Esophagus squamous epithelium (tissue), 5 donors: ENCODE measurements at places on chromosomes 7 and 10. TPM values are rescaled to one million over a fixed set of nuclear protein-coding genes. Genes with fewer than 3 reads are reported as not detected.

Gene PLXDC2
- 43.1 TPM for total RNA-seq

Gene CYP2C8
- total RNA-seq, result not detected

Gene TCAF2
- 14.4 TPM for total RNA-seq

Gene IMPDH1
- 34.0 TPM for total RNA-seq

GRCh38 chr7:23469961-23470250 lies 385 bp downstream of the IGF2BP3 start:
- DNase-seq, result no peak
- H3K36me3 ChIP-seq, result no peaks in the 10 kb centered on the region
- H3K27ac ChIP-seq, result no peak overlapping the region
- H3K4me1 ChIP-seq, result peaks cover 52% of the 10 kb centered on the region
- H3K4me3 ChIP-seq, result peak overlapping the region; percentile 19
- peaks cover 46% of the 10 kb centered on the region for H3K27me3 ChIP-seq

GRCh38 chr7:27782849-27783248 lies 42.9 kb downstream of the TAX1BP1 start:
- no peak overlapping the region for H3K4me3 ChIP-seq
- no peak for DNase-seq
- H3K27ac ChIP-seq, result no peak overlapping the region

GRCh38 chr10:50316695-50317648 lies 65.7 kb upstream of the ASAH2 start:
- no peaks in the 10 kb centered on the region for H3K27me3 ChIP-seq
- H3K4me1 ChIP-seq, result no peaks in the 10 kb centered on the region
- H3K27ac ChIP-seq, result no peak overlapping the region
- no peak overlapping the region for H3K4me3 ChIP-seq
- peaks cover 11% of the 10 kb centered on the region for H3K36me3 ChIP-seq
- DNase-seq, result no peak

DNA sequence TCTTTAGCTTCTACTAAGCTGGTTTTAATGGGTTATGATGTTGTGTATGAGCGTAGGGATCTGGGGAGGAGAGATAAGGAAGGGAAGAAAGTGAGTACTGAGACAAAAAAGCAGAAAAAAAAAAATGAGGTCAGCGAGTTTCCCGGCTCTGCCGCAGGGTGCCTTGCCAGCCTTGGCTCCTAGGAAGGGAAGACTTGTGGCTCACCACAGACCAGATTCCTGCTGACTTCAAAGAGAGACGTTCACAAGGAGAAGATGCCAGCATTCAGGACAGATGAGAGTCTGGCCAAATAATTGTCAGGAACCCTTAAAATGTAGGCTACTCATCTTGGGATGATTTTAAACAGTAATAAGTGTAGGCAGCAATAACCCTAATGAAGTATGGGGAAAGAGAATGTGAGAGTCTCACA lies 11.4 kb upstream of the FAS start:
- H3K4me1 ChIP-seq, result no peaks in the 10 kb centered on the region
- no peaks in the 10 kb centered on the region for H3K27me3 ChIP-seq
- H3K36me3 ChIP-seq, result no peaks in the 10 kb centered on the region
- DNase-seq, result no peak
- H3K4me3 ChIP-seq, result no peak overlapping the region
- peak overlapping the region; percentile 87 for H3K27ac ChIP-seq

GRCh38 chr7:1364068-1364905 lies 95.0 kb downstream of the MICALL2 start:
- no peak for DNase-seq
- peaks cover 4% of the 10 kb centered on the region for H3K4me1 ChIP-seq
- H3K4me3 ChIP-seq, result no peak overlapping the region
- no peaks in the 10 kb centered on the region for H3K36me3 ChIP-seq
- H3K27me3 ChIP-seq, result peaks cover 12% of the 10 kb centered on the region

DNA sequence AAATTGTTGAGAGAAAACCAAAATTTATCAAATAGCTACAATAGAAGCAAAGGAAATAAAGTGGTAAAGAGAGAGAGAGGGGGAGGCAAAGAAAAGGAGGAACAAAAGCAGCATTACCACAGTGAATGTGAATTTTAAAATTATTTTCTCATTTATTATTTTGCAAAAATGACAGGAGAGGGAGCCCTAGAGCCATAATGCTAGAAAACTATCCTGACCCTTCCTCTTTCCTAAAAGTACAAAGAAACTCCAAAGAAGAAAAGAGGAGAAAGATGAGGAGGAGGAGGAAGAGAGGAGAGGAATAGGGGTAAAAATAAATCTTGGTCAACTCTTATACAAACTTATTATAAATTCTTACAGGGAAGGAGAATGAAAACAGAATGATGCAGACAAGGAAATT lies 921.5 kb downstream of the NRG3 start:
- no peak overlapping the region for H3K27ac ChIP-seq
- H3K36me3 ChIP-seq, result no peaks in the 10 kb centered on the region
- no peak for DNase-seq
- H3K27me3 ChIP-seq, result no peaks in the 10 kb centered on the region
- no peaks in the 10 kb centered on the region for H3K4me1 ChIP-seq

GRCh38 chr10:11783558-11783865 lies 39.6 kb upstream of the PROSER2 start:
- H3K4me3 ChIP-seq, result no peak overlapping the region
- H3K27me3 ChIP-seq, result no peaks in the 10 kb centered on the region
- H3K4me1 ChIP-seq, result no peaks in the 10 kb centered on the region
- H3K36me3 ChIP-seq, result no peaks in the 10 kb centered on the region
- H3K27ac ChIP-seq, result no peak overlapping the region

DNA sequence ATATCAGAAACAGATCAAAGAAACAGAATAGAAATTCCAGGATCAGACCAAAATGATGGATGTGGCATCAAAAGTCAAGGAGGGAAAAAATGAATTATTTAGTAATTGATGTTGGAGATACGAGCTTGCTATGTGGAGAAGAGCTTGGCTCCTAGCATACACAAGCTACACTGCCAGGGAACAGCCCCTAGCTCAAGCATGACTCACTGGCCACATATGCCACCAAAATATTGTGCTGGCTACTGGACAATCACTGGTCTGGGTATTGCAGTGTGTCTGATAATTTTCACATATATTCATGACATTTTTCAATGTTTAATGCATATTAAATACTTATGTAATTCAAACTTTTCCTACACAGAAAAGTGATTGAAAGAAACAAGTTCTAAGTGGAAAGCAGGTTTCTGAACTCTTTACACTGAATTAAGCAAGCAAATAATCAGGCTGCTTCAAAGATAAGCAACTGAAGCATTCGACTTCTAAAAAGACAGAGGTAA lies 59.3 kb downstream of the OAT start:
- H3K27me3 ChIP-seq, result no peaks in the 10 kb centered on the region
- H3K27ac ChIP-seq, result no peak overlapping the region
- peaks cover 37% of the 10 kb centered on the region for H3K4me1 ChIP-seq
- H3K36me3 ChIP-seq, result no peaks in the 10 kb centered on the region
- no peak for DNase-seq

DNA sequence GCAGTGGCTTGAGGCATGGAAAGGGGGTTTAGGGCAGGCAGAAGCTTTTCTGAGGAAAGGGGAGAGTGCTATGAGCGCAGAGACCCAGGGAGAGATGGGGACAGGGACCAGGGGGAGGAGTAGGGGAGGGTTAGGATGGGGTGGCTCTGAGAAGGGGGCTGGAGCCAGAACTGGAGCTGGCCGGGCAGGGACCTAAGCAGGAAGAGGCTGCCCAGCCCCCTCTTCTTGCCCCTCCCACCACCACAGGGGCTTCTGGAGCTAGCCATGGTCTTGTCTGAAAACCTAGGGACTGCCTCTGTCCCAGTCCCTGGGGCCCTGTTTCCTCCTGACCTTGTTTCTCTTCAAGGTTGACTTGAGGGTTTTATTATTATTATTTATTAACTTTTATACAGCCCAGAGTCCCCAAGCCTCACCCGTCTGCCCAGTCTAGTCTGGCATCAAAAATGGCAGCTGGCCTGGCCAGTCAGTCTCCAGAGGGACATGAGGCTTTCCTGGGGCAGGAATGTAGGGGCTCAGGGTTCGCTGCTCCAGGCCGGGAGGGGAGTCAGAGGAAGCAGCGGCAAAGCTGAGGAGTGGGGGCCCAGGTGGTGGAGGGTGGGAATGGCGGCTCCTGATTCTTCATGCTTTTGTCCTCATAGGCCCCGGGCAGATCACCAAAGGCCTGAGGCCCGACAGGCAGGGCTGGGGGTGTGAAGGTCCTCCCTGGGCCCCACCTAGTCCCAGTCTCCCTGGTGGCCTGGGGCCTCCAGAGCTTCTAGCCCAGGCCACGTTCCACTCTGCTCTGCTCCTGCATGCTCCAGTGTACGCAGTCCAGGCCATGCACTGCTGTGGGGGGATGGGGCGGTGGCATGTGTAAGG lies 5.7 kb downstream of the TRIM8 start:
- peaks cover 66% of the 10 kb centered on the region for H3K4me1 ChIP-seq
- no peak overlapping the region for H3K4me3 ChIP-seq
- no peaks in the 10 kb centered on the region for H3K27me3 ChIP-seq
- DNase-seq, result no peak

- DNase-seq, result no peak
- H3K4me1 ChIP-seq, result no peaks in the 10 kb centered on the region
- H3K4me3 ChIP-seq, result no peak overlapping the region
These were observed 589.1 kb upstream of the ADARB2 start for GRCh38 chr10:2326411-2326810.

- H3K36me3 ChIP-seq, result no peaks in the 10 kb centered on the region
- no peaks in the 10 kb centered on the region for H3K4me1 ChIP-seq
- H3K27ac ChIP-seq, result no peak overlapping the region
- H3K27me3 ChIP-seq, result no peaks in the 10 kb centered on the region
These were observed 133.1 kb upstream of the SEMA3C start for GRCh38 chr7:81051811-81052413.

GRCh38 chr10:5013385-5013784 lies 9.7 kb upstream of the AKR1C2 start:
- no peaks in the 10 kb centered on the region for H3K36me3 ChIP-seq
- H3K4me1 ChIP-seq, result no peaks in the 10 kb centered on the region
- H3K27ac ChIP-seq, result peak overlapping the region; percentile 31
- DNase-seq, result no peak
- H3K4me3 ChIP-seq, result no peak overlapping the region
- no peaks in the 10 kb centered on the region for H3K27me3 ChIP-seq

- DNase-seq, result no peak
- H3K4me3 ChIP-seq, result no peak overlapping the region
- H3K27me3 ChIP-seq, result no peaks in the 10 kb centered on the region
- H3K27ac ChIP-seq, result peak overlapping the region; percentile 58
These were observed 88.1 kb upstream of the PDCD4 start for GRCh38 chr10:110783509-110784107.

- H3K4me3 ChIP-seq, result no peak overlapping the region
- no peak overlapping the region for H3K27ac ChIP-seq
- H3K27me3 ChIP-seq, result no peaks in the 10 kb centered on the region
- no peak for DNase-seq
These were observed 54.6 kb downstream of the TMEM26 start for GRCh38 chr10:61398366-61399129.
